ENCODE measurements at places on chromosomes 5 and 9.

DNA sequence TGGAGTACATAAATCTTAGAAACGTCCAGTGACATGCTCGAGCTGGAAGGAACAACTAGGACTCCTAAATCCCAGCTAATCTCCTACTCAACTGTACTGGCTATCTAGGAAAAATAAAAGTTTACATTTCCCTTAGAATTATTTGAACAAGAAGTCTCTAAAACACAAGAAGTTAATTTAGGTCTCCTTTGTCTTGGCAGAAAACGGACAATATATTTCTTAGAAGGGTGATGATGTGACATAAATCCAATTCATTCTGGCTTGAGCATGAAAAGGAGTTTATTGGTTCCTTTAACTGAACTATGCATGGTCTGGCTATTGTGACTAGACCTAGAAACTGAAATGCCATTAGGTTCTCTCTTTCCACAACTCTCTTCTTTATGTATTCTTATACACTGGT, 1242.2 kb upstream of the DMAC1 start:
- no peak for DNase-seq

DNA sequence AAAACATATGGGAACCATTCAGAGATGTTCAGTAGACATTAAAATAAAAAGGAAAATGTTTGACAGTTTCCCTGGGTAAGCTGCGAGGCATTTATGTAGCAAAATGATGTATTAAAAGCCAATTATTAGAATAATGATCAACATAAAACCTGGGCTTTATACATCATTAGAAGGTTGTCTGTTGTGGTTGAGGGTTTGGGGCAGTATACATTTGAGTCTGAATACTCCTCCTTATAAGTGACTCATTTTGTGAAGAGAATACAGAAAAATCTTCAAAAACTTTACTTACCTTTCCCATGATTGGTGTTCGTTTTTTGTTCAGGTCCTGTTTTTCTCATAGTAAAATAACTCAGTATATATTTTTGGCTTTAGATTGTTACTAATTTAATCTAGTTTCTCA, 119.5 kb downstream of the ZCCHC7 start:
- DNase-seq, result no peak

DNA sequence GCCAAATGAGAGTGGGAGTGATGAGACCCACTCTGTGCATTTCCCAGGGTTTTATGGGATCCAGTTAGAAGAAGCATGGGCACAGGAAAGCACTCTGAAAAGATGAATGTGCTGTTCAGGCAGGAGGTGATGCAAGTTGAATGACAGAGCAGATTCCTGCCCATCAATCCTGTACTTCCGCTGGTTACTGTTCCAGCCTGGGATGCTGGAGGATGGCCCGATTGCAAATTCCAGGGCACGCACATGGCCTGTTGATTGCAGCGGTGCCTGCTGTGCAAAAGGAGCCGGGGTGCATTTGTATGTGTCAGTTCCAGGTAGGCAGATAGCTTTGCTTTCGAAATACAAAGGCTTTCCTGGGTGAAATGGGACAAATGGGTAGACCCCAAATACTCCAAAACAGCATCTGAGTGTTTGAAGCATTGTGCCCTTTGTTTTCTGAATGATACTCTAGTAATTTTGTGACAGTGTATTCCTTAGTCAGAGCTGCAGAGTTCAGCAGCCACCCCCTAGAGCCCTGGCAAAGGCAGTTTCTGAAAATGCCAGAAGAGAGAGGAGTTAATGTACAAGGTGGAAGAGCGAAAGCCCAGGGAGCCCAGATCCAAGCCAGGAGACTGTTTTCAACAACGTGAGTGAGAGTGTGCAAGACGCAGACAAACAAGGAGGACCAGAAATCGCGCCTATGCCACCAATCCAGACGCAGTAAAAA, 454.2 kb upstream of the CLINT1 start:
- no peak for DNase-seq

DNA sequence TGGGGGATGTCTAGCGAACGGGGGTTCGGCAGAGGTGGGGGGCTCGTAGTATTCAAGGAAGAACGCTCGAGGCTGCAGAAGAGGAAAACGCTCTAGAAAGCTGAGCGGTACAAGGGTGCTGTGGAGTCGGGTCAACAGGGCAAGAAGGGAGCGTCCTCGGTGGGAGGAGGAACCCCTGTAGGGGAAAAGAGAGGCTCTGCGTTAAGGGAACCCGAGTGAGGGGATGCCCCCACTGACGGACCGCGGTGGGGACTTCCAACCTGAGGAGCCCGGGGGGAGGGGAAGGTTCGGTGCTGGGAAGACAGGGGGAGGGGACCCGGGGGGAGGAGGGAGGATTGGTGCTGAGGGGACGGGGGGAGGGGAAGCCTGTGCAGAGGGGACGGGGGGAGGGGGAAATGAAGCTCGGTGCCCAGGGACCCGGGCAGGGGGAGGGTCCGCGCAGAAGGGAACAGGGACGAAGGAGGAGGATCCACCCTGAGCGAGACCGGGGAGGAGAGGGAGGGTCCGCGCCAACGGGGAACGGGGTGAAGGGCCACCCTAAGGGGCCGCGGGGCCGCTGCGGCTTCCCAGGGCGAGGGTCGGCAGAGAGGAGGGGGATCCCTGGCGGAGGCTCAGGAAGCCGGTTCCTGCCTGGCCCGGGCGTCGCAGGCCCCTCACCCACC, 621 bp downstream of the NR6A1 start:
- DNase-seq, result no peak

- DNase-seq, result no peak
These were observed 56.2 kb upstream of the ANKRD33B start for GRCh38 chr5:10507575-10508096.

DNA sequence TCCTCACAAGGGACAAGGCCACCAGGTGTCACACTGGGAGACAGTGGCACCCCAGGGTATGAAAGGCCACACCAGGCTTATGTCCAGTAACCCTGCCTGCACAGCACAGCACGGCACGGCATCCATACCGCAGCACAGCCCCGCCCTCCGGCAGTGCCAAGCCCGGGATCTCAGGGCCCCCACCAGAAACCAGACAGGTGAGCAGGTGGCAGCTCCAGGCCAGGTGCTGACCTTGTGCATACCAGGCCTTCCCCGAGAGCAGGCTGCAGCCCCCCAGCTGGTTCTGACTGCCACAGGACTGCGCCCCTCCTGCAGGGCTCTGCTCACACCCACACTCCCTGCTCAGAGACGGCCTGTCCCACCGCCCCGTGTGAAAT, 56.5 kb downstream of the ADAMTS2 start:
- DNase-seq, result no peak

GRCh38 chr9:114518599-114519022, 13.3 kb upstream of the WHRN start:
- no peak for DNase-seq

- DNase-seq, result no peak
These were observed 612.1 kb downstream of the PTPRD start for GRCh38 chr9:10000669-10001068.

- DNase-seq, result no peak
These were observed 35.0 kb downstream of the RANBP17 start for GRCh38 chr5:170896779-170897178.

- no peak for DNase-seq
These were observed 109.3 kb upstream of the TMEM161B start for GRCh38 chr5:88377705-88378656.

- DNase-seq, result no peak
These were observed 5.5 kb upstream of the SLC46A2 start for GRCh38 chr9:112896131-112896530.

DNA sequence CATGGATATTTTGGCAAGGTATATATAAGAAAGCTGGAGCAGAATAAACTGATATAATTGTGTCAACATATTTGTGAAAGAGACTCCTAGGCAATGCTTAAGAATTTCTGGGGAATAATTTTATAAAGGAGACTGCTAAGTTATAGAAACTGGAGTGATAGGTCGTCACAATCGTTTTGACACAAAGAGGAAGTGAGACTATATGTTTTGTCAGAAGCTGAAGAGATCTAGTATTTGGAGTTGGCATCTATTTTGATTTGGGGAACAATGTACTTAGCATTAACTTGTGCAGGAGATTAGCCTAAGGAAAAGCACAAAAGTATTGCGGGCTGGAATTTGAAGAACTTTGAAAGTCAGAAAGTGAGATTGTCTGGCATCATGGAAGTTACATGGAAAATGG, 582.5 kb downstream of the TAF11L14 start:
- DNase-seq, result no peak

DNA sequence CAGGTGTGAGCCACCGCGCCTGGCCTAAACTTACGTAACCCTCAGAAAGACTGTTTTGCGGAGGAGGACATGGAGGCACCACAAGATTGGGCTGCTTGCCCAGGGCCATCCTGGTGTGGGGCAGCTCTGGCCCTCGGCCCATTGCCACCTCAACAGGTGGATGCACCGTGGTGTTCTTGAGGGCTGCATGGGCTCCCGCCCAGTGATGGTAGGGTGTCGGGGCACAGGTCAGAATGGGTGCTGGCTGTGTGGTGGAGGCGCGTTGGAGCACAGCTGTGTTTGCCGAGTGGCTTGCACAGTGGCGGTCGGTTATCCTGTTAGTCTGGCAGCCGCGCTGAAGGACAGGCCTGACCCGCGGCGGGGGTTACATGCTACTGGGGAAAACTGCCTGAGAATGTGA, 196.9 kb downstream of the CACNA1B start:
- DNase-seq, result no peak

DNA sequence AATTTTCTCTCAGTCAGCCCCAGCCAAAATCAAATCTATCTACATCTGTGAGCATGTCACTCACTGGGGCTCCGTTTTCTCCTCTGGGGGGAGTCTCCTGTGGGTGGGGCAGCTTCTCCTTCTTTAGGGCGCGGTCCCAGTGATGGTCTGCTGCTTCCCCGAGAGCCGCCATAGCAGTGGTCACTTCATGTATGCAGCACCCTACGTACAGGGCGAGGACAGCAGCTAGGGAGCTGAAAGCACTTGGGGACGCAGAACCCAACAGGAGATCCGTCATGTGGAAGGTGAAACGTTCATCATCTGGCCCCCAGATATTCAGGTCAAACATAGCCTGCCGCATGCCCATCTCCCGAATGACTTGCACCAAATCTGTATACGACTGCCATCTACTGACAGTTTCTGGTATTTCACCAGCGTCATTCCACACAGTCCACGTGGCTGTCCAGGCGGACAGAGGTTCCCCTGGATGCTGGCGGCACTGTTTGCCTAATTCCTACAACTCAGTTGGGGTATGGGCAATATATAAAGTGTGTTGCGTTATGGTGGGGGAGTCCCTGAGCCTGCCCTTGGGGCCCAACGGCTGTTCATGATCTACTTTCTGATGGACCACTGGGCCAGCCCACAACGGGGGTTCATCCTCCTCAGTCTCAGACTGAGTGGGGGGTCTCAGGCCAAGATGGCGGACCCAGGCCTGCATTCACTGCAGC, 795.0 kb downstream of the EFNA5 start:
- DNase-seq, result no peak

DNA sequence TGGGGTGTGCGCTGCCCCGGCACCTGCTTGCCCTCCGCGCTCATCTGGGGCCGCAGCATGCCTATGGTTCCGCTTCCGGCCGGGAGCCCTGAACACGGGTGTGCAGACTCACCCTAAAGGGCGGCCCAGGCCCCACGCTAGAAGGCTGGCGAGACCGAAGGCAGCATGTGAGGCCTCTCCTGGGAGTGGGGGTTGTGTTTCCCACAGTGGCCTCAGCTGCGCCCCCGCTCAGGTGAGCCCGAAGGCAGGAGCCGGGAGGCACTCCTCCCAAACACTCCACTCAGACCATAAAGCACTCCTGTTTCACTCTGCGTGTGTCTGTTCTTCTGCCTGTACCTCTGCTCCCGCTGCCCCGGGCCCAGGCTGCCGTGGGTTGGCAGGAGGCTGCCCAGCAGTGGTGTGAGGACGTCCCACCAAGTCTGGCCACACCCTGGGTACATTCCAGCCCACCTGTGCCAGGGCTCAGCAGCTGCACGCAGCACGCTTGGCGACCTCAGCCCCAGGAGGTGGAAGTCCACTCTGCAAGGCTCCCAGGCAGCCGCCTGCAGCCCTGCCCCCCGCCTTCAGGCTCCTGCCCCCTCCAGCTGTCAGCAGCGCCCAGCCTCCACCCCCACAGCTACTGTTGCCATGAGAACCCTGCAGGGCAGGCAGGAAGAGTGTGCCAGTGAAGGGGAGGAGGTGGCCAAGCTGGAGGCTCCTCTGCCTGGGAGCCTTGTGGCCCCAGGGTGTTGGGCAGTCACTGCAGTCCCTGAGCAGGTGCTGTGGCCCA, 1.2 kb upstream of the AJM1 start:
- DNase-seq, result peak; percentile 44

GRCh38 chr5:154783774-154784460, 28.7 kb downstream of the LARP1 start:
- DNase-seq, result no peak

- DNase-seq, result no peak
These were observed 36.3 kb downstream of the ERGIC1 start for GRCh38 chr5:172870291-172870714.

DNA sequence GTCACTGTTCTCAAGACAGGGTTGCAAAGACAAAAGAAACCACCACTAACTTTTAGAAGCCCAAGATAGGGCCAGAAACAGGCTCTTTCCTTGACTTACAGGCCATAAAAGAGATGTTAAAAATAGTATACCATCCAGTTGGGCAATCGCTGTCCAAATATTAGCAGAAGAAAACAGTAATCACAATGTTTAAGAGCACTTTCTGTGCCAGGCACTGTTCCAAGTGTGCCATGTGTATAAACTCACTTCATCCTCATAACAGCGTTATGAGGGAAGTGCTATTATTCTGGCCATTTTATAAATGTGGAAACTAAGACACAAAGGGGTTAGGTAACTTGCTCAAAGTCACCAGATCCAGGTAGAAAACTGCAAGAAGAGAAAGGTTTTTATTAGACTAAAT, 111.7 kb downstream of the KCNN2 start:
- DNase-seq, result no peak

DNA sequence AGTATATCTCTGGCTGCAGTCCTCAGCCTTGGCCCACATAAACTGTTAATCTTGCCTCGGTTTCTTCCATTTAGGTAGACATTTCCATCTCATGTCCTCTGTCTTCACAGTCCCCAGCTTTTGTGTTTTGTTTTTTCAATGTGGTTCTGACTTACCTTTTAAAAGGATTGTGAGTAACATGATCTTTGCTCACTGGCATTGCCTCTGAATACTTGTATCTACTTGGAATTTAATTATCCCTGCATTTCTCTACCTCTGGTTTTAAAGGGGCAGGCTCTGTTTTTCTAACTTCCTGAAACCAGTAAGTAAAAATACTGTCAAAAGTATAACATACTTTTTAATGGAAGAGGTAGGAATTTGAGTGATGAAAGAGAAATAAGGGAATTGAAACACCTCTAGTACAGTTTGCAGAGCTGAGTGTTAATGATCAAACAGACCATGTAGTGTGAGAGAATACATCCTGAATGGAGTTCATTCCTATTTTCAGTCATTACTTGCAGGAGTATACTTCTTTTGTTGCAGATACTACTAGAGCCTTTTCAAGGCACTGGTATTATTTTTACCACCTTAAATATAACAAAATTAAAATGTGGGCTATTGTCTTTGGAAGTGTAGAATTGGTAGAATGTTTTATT, 62.6 kb downstream of the MTREX start:
- no peak for DNase-seq

DNA sequence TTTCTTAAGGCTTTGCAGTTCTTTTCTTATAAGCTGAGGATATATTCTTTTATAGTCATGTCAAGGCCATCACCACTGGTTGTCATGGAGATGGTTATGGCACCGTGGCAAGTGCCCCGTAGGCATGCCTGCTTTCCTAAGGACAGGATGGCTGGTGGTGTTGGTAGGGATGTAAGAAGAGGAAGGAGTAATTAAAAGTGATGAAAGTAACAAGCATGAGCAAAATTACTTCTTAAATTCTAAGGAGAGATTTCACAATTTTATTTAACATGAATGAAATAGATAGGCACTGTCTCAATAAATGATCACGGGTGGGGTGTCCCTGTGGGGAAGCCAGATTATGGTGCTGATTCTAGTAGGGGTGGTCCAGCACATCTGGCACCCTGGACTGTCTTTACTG, 290.2 kb upstream of the KLF4 start:
- no peak for DNase-seq
